ENCODE measurements at places on chromosomes 2 and 18.

- DNase-seq: no peak
Observed at GRCh38 chr2:26887151-26887550, 39.2 kb downstream of the DPYSL5 start.

- no peak for DNase-seq
Observed at GRCh38 chr2:209351636-209352035, 72.2 kb upstream of the MAP2 start.

DNA sequence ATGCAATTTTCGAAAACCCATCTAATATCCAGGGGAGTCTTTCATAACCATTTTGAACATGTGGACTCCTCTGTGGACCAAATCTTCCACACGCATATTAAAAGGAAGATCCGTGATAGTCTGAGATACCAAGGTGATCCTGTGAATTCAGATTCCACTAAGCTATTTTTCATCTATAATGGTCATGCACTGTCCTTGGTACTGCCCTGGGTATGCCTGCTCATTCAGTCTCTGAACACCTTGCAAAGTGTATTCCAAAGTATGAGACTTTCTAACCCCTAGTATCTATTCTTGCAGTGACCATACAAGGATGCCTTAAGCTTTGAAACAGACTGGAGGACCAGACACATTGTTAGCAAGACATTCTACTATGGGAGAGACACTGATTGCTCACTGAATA lies 217.6 kb upstream of the CCDC150 start:
- DNase-seq: no peak

- no peak for DNase-seq
Observed at GRCh38 chr2:42261518-42262195, 92.5 kb downstream of the EML4 start.

DNA sequence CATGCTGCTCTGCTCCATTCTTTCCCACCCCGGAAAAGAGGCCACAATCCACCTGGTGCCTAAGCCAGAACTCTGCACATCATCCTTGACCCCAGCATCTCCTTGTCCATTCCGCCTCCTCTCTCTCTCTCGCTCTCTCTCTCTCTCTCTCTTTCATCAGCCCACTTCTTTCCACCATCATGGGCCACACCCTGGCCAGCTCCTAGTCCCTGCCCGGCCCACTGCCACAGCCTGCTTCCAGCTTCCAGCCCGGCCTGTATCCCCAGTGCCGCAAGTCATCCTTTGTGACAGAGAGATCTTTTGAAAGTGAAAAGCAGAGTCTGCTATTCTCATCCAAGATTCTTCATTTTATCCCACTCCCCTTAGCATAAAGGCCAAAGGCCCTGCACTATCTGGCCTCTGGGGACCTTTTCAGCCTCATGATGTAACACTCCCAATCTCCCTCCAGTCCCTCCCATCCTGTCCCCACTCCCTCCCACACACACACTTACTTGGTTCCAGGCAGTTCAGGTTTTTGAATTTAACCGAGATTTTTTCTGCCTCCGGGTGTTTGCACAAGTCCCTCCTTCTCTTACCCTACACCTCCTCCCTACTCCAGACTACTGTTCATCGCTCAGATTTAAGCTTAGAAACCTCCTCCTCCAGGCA lies 214.0 kb downstream of the EN1 start:
- no peak for DNase-seq

GRCh38 chr2:217107480-217107879 lies 247.6 kb upstream of the TNP1 start:
- DNase-seq: no peak

DNA sequence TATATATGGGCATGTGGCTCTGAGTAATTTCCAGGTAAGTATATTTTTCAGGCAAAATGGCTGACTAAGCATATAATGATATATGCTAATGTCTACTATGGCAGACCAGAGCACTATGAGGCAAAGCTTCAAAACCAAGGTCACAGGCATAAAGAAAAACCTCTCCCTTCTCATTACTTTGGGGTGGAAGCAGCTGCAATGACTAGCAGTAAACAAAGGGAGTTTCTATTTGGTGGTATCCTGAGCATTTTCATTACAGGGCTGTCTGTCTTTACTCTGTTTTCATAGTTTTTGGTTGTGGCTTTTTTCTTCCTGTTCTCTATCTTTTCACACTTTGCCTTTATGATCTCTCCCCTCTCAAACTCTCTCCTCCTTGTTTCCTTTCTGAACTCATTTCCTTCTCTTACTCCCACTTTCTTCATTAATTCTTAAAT lies 15.6 kb downstream of the PDE6D start:
- DNase-seq: no peak

- DNase-seq: no peak
Observed at GRCh38 chr2:73851274-73851673, 22.5 kb downstream of the STAMBP start.

GRCh38 chr2:25453199-25453905 lies 111.6 kb upstream of the DNMT3A start:
- no peak for DNase-seq

DNA sequence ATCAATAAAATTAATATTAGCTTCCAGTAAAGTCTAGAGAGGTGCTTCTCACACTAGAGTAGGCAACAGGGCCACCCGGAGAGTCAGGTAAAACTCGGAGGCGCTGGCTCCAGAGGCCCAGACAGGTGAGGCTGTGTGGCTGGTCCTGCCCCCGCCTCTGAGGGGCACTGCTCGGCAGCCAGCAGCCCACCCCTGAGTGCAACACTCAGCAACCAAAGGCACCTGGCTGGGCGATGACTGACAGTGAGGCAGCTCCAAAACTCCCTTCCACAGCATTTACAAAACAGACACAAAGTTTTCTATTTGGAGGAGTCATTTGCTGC lies 138.8 kb upstream of the ID2 start:
- DNase-seq: no peak

DNA sequence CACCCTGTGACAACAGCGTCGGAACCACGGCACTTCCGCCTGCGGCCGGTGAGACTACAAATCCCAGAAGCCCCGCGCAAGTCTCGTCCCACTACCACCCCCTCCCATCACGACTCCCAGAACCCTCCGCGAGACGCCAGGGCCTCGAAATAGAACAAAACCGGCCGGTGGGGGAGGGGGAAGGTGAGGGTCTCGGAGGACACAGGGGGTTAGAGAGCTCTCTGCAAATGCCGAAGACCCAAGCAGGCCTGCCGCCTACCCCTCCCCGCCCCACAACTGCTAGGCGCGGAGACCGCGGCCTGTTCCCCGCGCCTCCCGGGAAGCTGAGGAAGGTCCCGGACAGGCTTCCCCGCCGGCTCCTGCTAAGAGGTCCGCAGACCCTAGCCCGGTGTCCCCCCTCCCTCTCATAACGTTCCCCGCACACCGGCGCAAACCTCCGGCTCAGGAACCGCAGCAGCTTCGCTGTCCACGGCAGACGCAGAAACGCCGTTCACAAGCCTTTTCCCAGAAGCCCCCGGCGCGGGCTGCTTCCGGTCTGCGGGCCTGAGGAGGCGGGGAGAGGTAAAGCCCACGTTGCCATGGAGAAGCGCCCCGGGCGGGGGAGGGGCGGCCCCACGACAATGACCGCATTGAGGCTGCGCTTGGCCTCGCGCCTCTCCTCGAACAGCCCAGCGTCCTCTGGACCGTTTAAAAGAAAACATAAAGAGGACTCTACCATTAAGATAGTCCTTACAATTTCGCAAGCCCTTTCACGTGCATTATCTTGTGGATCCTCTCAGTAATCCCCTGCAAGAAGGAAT lies at the start of gene ZNF24:
Gene ZNF24, minus strand, starts transcription at position 485 of the 800 bp plus-strand sequence. CDS start 3,770 bp downstream, outside the sequence.
- DNase-seq: peak; percentile 83

DNA sequence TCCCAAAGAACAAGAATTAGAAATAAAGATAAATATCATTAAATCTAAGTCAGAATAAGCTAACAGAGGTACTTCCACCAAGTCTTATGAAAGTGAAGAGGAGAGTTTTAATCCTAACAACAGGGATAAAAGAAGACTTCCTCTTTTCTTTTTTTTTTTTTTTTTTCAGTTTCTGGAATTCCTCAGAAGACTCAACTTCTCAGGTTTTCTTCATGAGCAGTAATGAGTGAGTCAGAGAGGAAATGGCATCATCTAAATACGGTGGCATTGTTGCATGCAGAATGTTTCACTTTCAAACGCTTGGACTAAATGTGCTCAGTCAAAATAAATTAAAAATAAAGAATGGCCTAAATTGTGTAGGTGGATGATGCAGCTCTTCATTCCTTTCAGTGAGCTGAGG lies 45.6 kb upstream of the ARHGAP15 start:
- DNase-seq: no peak

GRCh38 chr2:219332542-219332941 lies at the start of gene RESP18:
TSS of gene RESP18 (minus strand) at chr2:219332744.
- DNase-seq: no peak

- no peak for DNase-seq
Observed at GRCh38 chr2:238202326-238203093, 985 bp downstream of the ILKAP start.

GRCh38 chr2:165762723-165763122 lies 31.3 kb downstream of the GALNT3 start:
- DNase-seq: no peak

DNA sequence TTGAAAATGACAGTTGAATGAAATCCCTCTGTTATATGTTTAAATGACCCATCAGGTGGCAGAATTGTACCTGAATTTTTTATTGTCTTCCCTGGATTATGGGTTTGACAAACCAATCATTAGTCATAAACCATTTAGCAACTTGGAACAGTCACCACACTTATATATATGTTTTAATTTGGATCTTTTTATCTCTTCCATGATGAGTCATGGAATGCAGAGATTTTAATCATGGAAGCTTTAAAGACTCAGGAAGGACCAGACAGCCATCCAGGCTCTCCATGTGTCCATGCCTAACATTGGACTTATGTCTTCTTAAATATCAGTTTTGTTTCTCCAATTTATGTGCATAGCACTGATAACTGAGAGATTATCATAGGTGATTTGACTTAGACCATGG lies 188.3 kb upstream of the ZSWIM2 start:
- DNase-seq: no peak

- no peak for DNase-seq
Observed at GRCh38 chr2:221465776-221466175, 106.3 kb downstream of the EPHA4 start.

DNA sequence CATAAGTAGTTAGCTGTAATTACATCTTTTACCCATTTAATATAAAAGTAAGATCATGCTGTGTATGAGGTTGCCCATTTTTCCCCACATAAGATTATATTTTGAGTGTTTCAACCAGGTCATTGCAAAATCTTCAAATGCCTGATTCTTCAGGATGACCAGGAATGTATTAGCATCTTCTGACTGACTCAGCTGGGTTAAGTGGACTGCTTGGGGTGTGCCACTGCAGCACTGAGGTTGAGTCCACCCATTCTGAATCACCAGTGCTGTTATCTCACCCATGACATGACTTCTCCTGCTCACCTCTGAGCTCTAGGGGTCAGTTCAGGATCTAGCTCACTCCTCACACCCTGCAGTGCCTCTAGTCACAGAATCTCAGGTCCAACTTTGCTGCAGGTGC lies 576.7 kb upstream of the ZEB2 start:
- DNase-seq: no peak

DNA sequence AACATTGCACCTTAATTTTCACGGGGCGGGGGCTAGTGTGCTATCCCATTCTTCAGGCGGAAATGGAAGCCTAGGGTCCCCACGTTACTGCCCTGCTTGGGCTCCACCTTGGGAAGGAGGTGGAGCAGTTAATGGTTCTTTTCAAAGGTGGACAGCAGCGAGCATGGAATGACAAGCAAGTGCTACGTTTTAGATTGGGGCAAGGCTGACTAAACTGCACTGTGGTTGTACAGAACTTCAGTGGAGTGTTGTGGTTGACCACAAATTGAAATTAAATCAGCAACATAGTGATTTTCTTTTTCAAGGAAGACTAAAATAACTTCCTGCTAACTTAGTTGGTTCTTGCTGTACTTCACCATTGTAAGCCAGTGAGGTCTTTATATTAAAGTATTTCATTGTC lies 47.0 kb downstream of the CHRNA1 start:
- no peak for DNase-seq

GRCh38 chr2:7724336-7724735 lies 807.1 kb downstream of the RNF144A start:
- no peak for DNase-seq

- DNase-seq: no peak
Observed at GRCh38 chr2:173990245-173990644, 25.1 kb upstream of the SP3 start.

DNA sequence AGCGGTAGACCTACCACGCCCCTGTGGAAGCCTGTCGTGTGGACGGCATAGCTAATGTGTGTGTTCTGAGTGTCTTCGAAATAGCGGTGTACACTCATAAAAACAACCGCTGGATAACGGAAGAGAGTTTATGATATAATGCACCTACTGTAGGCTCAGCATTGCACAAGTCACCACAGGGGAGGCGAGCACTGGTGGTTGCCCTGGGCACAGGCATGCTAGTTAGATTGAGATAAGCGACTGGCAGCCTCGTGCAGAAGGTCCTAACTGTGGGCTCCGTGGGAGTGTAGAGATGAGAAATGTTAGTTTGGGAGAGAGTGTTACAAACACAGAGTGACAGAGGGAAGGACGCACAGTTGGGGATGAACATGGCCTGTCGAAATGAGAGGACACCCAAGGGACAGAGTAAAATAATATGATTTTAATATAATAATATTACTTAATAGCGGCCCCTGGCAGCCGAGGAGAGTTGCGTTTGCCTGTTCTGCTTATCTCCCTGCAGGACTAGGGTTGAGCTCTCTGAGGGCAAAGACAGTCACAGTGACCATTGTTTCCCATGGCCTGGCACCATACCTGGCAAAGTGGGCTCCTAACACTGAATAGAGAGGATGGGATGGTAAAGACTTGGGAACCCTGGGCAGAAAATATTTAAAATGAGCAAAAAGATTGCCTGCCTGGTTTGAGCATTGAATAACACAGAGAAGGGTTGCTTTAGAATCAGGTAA lies 204.2 kb downstream of the GBX2 start:
- no peak for DNase-seq

DNA sequence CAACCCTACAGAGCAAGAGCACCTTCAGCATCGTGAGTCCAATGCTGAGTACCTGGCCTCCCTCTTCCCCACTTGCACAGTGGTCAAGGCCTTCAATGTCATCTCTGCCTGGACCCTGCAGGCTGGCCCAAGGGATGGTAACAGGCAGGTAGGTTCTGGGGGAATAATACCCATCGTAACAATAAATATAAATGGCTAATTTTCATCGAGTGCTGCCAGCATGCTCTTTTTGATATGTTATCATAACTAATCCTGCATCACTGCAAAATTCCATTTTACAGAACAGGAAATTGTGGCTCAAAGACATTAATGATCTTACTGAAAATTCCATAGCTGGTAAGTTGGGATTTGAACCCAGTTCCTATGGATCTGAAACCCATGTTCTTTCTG lies 22.2 kb downstream of the STEAP3 start:
- DNase-seq: no peak

GRCh38 chr2:177902395-177903163 lies 170.0 kb downstream of the PDE11A start:
- DNase-seq: no peak

- DNase-seq: no peak
Observed at GRCh38 chr2:97662386-97662894, 1.4 kb downstream of the ACTR1B start.
